Adrenal gland (tissue), 19 donors: ENCODE measurements at places on chromosomes 12 and 14. TPM values are rescaled to one million over a fixed set of nuclear protein-coding genes. Genes with fewer than 3 reads are reported as not detected.

DNA sequence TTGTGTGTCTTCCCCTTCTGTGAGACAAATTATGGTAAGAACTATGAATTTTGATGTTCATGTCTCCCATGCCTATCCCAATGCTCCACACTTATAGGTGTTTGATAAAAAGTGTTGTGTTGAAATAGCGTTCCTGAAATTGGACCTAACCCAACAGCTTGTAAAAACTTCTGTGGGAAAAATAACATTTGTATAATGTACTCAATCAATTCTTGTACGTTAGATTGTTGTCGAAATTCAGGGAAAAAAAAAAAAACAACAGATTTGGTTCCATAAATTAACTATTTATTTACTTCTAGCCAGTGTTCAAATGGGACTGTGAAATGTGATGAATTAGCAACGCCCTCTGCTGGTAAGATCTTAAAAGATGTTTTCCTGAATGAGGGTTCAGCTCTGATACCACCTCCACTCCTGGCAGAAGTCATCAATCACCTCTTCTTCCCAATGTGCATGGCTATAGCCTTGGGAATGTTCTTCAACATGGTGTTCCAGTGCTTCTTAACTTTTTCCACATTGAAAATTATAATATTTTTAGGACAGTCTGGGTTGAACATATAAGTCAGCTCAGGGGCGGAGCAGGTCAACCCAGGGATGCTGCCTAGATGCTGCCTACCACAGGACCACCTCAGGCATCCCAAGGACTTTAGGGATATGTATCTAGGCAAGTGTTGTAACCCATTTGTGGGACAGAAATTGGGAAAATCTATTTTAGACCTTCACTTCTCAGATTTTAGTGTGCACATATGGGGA, 170.6 kb downstream of the OTOGL start:
- H3K36me3 ChIP-seq: no peaks in the 10 kb centered on the region
- no peak for DNase-seq
- no peaks in the 10 kb centered on the region for H3K27me3 ChIP-seq
- H3K4me3 ChIP-seq: no peak overlapping the region
- no peak overlapping the region for H3K27ac ChIP-seq
- no peaks in the 10 kb centered on the region for H3K4me1 ChIP-seq

DNA sequence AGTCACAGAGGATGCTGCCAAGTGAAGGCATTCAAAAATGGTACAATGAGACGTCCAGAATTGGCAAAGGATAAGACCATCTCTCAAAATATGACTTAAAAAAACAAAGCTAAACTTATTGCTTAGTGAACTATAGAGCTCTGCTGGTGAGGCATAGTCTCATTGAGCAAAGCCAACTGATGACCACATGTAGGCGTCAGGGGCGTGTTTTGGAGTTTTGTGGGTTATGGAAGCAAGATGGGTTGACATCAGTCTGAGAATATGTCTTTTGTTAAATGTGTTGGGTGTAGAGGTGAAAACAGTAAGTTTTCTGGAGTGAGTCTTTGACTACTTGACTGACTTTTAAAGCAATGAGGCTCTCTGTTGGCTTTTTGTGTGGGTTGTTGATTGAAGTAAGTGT, 47.2 kb downstream of the ATL1 start:
- H3K4me1 ChIP-seq: no peaks in the 10 kb centered on the region
- no peak overlapping the region for H3K4me3 ChIP-seq
- no peaks in the 10 kb centered on the region for H3K36me3 ChIP-seq
- no peaks in the 10 kb centered on the region for H3K27me3 ChIP-seq
- H3K27ac ChIP-seq: no peak overlapping the region

GRCh38 chr12:132310181-132311040, 19.0 kb downstream of the GALNT9 start:
- peaks cover 4% of the 10 kb centered on the region for H3K27me3 ChIP-seq
- H3K27ac ChIP-seq: no peak overlapping the region
- H3K4me3 ChIP-seq: no peak overlapping the region
- no peaks in the 10 kb centered on the region for H3K4me1 ChIP-seq
- H3K36me3 ChIP-seq: no peaks in the 10 kb centered on the region

GRCh38 chr14:105075379-105076295, 10.4 kb upstream of the GPR132 start:
- peaks cover 13% of the 10 kb centered on the region for H3K27me3 ChIP-seq
- no peaks in the 10 kb centered on the region for H3K36me3 ChIP-seq
- no peak overlapping the region for H3K27ac ChIP-seq

DNA sequence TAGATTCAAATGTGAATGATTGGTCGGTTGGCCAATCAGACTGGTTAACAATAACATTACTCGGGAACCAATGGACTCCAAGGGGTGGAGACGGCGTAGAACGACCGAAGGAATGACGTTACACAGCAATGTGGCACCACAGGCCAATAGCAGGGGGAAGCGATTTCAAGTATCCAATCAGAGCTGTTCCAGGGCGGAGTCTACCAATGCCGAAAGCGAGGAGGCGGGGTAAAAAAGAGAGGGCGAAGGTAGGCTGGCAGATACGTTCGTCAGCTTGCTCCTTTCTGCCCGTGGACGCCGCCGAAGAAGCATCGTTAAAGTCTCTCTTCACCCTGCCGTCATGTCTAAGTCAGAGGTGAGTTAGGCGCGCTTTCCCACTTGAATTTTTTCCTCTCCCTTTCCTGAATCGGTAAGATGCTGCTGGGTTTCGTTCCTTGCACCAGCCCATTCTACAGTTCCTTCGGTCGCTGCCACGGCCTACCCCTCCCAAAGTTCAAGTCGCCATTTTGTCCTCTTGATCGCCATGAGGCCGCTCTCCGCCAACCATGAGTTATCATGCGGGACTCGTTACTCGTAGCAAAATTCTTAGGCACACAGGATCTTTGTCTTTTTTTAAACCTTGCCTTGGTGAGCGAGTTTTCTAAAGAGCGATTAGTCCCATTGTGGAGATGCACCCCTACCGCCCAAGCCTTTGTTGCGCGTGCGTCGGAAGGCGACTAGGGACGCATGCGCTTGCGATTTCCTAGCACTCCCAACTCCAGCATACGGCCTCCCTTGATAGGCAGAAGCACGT, at the start of gene HNRNPA1:
Gene HNRNPA1, plus strand, starts transcription at position 259 of the 793 bp plus-strand sequence. Its CDS starts 82 bp downstream, at position 341.
- H3K27ac ChIP-seq: peak within 1 kb of the TSS; percentile 93
- peak; percentile 100 for DNase-seq
- no peaks in the 10 kb centered on the region for H3K27me3 ChIP-seq

DNA sequence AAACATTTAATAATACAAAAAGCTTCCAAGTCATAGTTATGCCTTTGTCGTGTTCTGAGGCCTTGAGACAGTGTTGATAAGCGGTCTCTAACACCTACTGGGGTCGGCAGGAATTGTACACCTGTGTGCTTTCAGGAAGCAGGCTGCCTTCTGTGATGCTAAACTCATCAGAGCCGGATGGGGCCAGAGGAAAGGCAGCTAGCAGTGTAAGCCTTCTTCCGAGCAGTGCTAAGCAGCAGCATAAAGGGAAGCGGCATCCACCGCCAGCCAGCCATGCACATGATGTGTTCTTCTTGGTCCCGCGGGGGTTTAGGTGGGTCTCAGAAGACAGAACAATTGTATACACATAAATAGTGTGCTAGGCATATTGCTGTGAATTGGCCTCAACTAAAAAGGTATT, 159.3 kb downstream of the SLC15A4 start:
- H3K27ac ChIP-seq: no peak overlapping the region
- DNase-seq: no peak
- H3K36me3 ChIP-seq: no peaks in the 10 kb centered on the region
- H3K4me1 ChIP-seq: no peaks in the 10 kb centered on the region

GRCh38 chr12:2168808-2169207, 116.0 kb downstream of the CACNA1C start:
- no peaks in the 10 kb centered on the region for H3K27me3 ChIP-seq
- peaks cover under 1% of the 10 kb centered on the region for H3K4me1 ChIP-seq
- no peak overlapping the region for H3K4me3 ChIP-seq
- DNase-seq: no peak
- no peaks in the 10 kb centered on the region for H3K36me3 ChIP-seq

- no peaks in the 10 kb centered on the region for H3K36me3 ChIP-seq
- H3K4me1 ChIP-seq: no peaks in the 10 kb centered on the region
- H3K27ac ChIP-seq: no peak overlapping the region
- no peak for DNase-seq
- H3K27me3 ChIP-seq: no peaks in the 10 kb centered on the region
- no peak overlapping the region for H3K4me3 ChIP-seq
These were observed 27.8 kb downstream of the LRTM2 start for GRCh38 chr12:1848146-1848545.

DNA sequence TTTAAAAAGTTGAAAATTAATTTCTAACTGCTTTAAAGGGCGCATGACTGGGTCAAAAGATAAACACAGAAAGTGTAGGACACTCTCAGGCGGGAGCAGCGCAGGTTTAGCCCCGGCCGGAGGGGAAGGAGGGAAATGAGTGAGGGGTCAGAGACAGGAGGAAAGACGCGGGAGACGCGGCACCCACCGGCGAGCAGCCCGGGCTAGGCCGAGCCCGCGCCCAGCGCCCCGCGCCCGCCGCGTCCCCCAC, 591 bp downstream of the GXYLT1 start:
- peak overlapping the region; percentile 69 for H3K27ac ChIP-seq
- H3K27me3 ChIP-seq: no peaks in the 10 kb centered on the region
- no peaks in the 10 kb centered on the region for H3K36me3 ChIP-seq
- peak overlapping the region; percentile 49 for H3K4me3 ChIP-seq
- peaks cover 14% of the 10 kb centered on the region for H3K4me1 ChIP-seq
- DNase-seq: no peak

DNA sequence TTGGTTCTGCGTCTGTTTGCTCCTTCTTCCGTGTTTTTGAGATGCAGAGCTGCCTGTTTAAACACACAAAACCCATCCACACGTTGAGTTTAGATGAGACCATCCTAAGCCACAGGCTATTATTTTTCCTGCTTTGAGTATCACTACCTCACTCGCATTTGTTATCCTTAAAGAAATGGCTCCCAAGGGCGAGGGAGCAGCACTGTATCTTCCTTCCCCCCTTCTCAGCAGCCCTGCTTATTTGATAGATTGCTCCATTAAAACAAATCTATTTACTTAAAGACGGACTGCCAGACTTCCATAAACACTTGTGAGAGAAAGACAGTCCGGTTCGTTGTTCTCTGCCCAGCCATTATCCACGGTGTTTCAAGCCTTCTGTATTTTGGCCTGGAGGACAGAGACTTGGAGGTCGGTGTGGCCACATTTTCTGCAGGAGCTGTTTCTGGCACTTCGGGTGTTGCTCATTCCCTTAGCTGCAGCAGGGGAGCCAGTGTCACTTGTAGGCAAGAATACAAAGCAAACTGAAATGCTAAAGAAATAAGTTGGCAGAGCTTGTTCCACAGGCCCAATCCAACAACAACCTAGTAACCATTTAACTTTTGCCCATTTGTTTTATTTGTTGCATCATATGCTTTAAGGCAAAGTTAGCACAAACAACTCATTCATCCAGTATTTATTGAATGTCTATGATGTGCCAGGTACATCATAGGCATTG, 275.4 kb downstream of the TTC6 start:
- no peaks in the 10 kb centered on the region for H3K4me1 ChIP-seq
- H3K27ac ChIP-seq: no peak overlapping the region
- no peaks in the 10 kb centered on the region for H3K36me3 ChIP-seq
- no peak for DNase-seq
- no peaks in the 10 kb centered on the region for H3K27me3 ChIP-seq

- no peaks in the 10 kb centered on the region for H3K36me3 ChIP-seq
- no peaks in the 10 kb centered on the region for H3K4me1 ChIP-seq
- no peak overlapping the region for H3K4me3 ChIP-seq
- H3K27me3 ChIP-seq: no peaks in the 10 kb centered on the region
- H3K27ac ChIP-seq: no peak overlapping the region
These were observed 324.5 kb downstream of the NELL2 start for GRCh38 chr12:44551631-44552030.

- peaks cover 25% of the 10 kb centered on the region for H3K4me1 ChIP-seq
- no peaks in the 10 kb centered on the region for H3K36me3 ChIP-seq
- peak; percentile 32 for DNase-seq
- peak overlapping the region; percentile 99 for H3K27ac ChIP-seq
These were observed 678 bp downstream of the ZBTB25 start for GRCh38 chr14:64502887-64503433.

DNA sequence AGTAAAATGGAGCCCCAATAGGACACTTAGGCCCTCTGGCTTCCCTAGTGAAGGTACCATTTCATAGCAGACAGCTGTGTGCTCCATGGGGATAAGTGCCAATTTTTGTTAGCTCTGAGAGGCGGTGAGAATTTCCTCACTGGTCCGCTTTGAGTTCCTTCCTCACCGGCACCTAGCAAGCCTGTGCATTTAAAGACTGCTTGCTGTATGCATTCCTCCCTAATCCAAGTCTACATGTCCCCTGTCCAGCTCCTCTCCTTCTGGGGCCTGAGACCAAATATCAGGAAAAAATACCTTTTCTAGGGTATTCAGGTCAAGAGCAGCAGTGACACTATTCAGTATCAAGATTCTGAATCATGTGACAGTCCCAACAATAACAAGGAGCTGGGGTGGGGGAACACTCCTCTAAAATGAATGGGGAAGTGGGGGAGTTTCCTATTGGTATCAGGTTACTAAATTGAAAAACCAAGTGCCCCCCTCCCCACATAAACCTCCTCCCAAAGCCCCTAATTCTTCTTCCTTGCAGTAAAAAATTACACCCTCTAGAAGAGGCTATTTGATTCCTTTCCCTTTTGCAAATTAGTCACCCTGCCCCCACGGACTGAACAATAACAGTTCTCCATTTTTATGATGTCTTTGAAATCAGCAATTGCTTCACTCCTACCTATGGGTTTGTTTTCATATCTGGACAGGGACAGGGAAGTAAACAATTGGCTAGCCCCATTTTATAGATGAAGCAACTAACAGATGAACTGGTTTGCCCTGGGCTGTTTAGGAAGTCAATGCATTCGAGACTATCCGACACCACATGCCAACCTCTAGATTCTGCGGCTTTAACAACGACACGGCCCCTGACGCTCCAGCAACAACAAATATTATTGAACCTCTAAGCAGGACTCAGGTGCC, 28.9 kb downstream of the BCL11B start:
- H3K4me3 ChIP-seq: no peak overlapping the region
- no peaks in the 10 kb centered on the region for H3K4me1 ChIP-seq
- peaks cover 31% of the 10 kb centered on the region for H3K27me3 ChIP-seq
- no peak for DNase-seq
- H3K27ac ChIP-seq: no peak overlapping the region

DNA sequence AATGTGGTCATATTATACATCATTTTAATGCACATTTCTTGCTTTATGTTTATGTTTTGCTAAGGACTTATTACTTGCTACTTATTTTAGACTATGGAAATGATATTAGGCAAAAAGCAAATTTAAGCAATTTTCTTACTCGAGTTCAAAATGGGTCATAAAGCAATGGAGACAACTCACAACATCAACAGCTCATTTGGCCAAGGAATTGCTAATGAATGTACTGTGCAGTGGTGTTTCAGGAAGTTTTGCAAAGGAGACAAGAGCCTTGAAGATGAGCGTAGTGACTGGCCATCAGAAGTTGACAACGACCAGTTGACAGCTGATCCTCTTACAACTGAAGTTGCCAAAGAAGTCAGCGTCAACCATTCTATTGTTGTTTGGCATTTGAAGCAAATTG, 831.8 kb upstream of the SEL1L start:
- H3K36me3 ChIP-seq: no peaks in the 10 kb centered on the region
- no peak overlapping the region for H3K27ac ChIP-seq
- no peak for DNase-seq
- H3K4me3 ChIP-seq: no peak overlapping the region
- no peaks in the 10 kb centered on the region for H3K27me3 ChIP-seq

- H3K4me3 ChIP-seq: no peak overlapping the region
- no peak overlapping the region for H3K27ac ChIP-seq
- H3K4me1 ChIP-seq: no peaks in the 10 kb centered on the region
- no peaks in the 10 kb centered on the region for H3K36me3 ChIP-seq
- no peaks in the 10 kb centered on the region for H3K27me3 ChIP-seq
- DNase-seq: no peak
These were observed 39.1 kb downstream of the MBIP start for GRCh38 chr14:36281309-36281708.

The LPAR5 gene
- polyA plus RNA-seq: 2.2 TPM

The POMT2 gene
- 52.3 TPM for polyA plus RNA-seq

The CYP27B1 gene
- 2.5 TPM for polyA plus RNA-seq

The MGAT4C gene
- 6.7 TPM for polyA plus RNA-seq

The FOXN4 gene
- 0.24 TPM for polyA plus RNA-seq

The AKAP3 gene
- polyA plus RNA-seq: 0.40 TPM

The IGFBP6 gene
- 337 TPM for polyA plus RNA-seq
